Activated T-cell treated with anti-CD3 and anti-CD28 coated beads for 4 hours (primary cell): ENCODE measurements at places on chromosomes 13 and 19.

GRCh38 chr13:29498426-29499040 lies 97.0 kb downstream of the SLC7A1 start:
- DNase-seq: no peak

DNA sequence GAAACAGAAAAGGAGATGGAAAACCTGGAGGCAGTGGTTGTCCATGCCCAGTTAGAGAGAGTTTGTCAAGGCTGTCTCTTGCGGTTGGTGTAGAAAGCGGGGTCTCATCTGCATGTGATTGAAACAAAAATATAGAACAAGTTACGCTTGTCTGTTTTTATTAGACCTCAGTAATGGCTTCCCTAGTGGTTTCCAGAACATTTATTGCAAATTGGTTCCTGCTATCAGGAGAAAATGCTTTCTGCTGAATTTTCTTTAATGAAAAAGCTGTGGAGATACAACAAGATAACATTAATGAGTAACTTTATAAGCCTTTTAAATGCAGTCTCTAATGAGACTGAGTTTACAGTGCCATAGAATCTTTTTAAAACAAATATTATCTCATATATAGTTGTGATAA lies 378.0 kb downstream of the DACH1 start:
- no peak for DNase-seq

- no peak for DNase-seq
Measured at GRCh38 chr13:109816808-109817203, 30.4 kb upstream of the IRS2 start.

DNA sequence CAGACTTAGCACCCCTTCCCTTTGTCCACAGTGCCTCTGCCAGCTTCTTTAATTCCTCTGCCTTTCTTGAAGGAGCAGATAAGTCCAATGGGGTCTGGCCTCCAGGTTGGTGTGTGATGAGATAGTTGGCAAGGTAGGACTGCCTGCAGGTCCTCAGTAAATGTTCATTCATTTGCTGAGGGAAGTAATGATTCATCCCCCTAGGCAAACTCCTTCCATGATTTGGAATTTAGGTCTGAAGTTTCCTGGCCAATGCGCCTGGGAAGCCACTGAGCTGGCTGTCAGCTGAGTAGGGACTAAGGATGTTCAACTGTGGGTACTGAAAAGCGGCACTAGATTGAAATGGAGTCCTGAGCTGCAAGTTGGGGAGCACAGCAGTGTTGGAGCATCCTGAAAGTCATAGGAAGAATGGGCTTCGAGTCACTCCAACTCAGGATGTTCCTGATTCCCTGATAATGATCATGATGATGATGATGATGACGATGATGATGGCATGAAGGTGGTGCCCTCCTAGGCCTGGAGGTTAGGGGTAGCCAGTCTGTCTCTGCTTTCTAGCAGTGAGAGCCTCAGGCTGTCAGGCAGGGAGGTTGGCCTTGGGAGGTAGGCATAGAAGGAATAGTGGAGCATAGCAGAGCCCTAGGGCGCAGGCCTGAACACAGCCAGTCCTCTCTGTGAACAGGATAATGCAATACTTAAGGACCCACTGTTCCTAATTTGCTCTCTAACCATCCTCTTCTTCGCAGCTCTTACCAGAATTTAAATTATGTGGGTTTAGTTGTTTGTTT lies 44.7 kb downstream of the COL4A2 start:
- DNase-seq: no peak

GRCh38 chr19:39065928-39066327 lies 18.2 kb upstream of the ACP7 start:
- DNase-seq: no peak

- no peak for DNase-seq
Measured at GRCh38 chr19:39759457-39760184, 19.0 kb upstream of the LEUTX start.

- no peak for DNase-seq
Measured at GRCh38 chr13:38804536-38804935, 117.7 kb downstream of the FREM2 start.
